ENCODE measurements at places on chromosomes 11 and 22.

- DNase-seq = no peak
Measured at GRCh38 chr22:27535452-27535851, 266.1 kb downstream of the MN1 start.

DNA sequence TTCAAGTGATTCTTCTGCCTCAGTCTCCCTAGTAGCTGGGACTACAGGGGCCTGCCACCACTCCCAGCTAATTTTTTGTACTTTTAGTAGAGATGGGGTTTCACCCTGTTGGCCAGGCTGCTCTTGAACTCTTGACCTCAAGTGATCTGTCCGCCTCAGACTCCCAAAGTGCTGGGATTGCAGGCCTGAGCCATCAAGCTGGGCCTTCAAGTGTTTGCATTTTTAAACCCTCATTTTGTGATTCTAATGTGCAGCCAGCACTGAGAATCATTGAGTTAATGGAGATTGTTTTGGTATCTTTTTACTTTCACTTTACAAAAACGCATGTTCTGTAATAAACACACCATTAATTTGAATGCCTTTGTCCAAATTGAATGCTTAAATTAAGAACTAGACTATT, 3.4 kb downstream of the TYR start:
- DNase-seq = no peak

DNA sequence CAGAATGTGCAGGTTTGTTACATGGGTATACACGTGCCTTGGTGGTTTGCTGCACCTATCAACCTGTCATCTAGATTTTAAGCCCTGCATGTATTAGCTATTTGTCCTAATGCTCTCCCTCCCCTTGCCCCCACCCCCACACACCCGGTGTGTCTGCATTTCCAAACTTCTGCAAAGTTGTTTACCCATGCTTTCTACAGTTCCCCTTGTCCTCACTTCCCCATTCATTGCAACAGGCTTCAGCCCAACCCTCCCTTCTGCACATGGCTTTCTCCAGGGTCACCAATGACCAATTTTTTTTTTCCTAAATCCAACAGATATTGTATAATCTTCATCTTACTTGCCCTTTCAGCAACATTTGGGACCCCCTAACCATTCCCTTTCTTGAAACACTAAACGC, 32.0 kb upstream of the NUP50 start:
- no peak for DNase-seq

DNA sequence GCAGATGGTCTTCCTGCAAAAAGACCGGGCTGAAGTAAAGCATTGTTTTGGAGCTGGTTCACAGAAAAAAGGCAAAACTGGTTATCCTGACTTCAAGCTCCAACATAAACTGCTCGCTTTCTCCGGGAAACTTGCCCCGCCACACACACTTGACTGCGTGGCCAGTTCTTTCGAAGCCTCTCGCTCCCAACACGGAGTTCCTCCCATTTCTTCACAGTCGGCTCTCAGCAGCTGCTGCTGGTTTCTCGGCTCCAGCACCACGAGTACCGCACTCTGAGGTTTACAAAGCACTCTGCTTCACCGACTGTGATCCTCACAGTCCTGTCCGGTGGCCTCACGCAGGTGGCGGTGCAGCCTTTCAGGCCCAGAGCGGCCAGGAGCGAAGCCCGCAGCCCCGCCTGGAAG, 264 bp downstream of the CHEK1 start:
- no peak for DNase-seq

GRCh38 chr11:71131861-71132260, 120.5 kb downstream of the SHANK2 start:
- DNase-seq = no peak

DNA sequence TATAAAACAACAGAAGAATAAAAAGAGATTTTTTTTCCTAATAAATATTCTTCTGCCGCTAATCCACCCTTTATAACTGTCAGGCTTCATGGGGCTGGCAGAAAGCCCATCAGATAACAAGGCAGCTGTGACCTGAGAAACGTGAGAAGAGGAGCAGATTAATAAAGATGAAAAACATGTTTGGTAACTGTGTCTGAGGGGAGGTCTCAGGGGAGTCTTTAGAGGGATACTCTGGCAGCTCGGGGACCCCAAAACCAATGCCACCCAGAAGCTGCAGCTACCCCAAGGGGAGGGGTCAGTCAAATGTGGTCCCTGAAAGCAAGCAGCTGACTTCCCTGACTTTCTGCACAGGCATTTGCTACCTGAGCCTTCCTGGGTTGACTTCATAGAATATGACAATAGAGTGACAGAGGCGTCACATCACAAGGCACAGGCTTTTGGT, 48.4 kb upstream of the POU2AF1 start:
- no peak for DNase-seq

GRCh38 chr11:45056529-45056928, 89.9 kb upstream of the PRDM11 start:
- no peak for DNase-seq

GRCh38 chr22:19773470-19774040, 13.0 kb downstream of the TBX1 start:
- DNase-seq = no peak

DNA sequence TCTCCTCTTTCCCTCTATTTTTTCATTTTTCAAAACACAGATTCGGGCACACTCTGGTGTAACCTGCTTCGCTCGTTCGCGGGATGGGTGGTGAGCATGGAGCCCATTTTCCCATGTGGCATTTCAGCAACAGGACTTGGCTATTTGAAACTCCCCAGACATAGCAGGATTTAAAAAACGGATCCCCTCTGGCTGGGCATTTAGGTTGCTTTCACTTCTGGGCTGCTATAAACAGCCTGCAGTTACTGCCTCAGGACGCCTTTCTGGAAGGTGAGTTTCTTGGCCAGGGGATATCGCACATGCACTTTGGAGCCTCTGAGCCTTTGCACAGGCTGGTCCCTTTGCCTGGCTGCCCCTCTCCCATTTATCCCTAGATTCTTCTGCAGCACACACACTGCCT, 2.8 kb upstream of the MPPED1 start:
- DNase-seq = no peak

DNA sequence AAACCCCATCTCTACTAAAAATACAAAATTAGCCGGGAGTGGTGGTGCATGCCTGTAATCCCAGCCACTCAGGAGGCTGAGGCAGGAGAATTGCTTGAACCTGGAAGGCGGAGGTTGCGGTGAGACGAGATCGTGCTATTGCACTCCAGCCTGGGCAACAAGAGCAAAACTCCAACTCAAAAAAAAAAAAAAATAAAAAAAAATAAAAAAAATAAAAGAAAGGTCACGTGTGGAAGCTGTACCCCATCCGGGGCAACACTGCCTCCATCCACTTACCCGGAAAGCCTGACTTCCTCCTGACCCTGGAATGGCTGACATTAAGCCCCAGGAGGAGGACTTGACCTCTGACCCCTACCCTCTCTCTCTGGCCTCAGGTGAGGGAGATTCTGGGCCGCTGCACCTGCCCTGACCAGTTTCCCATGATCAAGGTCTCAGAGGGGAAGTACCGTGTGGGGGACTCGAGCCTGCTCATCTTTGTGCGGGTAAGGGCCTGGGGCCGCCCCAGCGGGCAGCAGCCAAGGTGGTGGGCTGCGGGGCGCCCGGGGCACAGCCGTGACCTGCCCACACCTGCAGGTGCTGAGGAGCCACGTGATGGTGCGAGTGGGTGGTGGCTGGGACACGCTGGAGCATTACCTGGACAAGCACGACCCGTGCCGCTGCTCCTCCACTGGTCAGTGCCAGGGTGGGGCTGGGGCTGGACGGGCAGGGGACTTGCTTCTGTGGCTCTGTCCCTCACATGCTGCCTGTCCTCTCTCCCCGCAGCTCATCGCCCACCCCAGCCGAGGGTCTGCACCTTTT, 3.8 kb downstream of the GAS2L1 start:
- no peak for DNase-seq

- DNase-seq = no peak
Measured at GRCh38 chr22:29128891-29129807, 56.3 kb downstream of the KREMEN1 start.

DNA sequence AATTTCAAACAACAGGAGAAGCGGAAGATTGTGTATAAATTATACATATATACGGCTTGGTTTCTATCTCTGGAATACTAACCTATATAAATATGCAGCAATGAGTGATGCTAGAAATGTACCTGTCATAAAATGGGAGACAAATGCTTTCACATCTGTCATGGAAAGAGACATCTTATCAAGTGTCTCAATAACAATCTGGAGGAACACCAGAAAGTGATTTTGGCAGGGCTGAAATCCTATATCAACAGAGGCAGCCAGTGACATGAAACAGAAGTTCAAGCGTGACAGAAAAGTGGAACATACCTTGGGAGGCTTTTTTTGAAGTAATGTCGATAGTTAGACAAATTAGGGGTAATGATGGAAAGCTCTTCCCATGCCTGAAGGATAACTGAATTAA, 834.6 kb downstream of the JRKL start:
- no peak for DNase-seq

DNA sequence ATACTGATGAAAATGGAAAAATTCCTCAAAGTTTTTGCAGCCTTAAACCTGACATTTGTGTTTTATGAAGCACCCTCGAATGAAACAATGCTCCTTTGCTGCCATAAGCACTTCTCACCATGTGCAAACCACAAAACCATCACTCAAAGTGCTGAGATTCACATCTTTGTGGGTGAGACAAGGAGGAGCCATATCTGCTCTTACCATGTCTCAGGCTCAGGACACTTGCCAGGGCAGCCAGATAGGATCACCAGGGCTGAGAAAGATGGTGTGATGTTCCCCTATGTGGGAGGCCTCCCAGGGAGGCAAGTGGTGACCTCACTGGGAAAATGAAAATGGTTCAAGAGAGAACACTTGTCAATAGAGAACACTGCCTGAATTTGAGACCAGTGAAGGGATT, 120.4 kb downstream of the CCDC34 start:
- DNase-seq = no peak

GRCh38 chr11:59760771-59761170, 5.6 kb downstream of the STX3 start:
- DNase-seq = no peak

DNA sequence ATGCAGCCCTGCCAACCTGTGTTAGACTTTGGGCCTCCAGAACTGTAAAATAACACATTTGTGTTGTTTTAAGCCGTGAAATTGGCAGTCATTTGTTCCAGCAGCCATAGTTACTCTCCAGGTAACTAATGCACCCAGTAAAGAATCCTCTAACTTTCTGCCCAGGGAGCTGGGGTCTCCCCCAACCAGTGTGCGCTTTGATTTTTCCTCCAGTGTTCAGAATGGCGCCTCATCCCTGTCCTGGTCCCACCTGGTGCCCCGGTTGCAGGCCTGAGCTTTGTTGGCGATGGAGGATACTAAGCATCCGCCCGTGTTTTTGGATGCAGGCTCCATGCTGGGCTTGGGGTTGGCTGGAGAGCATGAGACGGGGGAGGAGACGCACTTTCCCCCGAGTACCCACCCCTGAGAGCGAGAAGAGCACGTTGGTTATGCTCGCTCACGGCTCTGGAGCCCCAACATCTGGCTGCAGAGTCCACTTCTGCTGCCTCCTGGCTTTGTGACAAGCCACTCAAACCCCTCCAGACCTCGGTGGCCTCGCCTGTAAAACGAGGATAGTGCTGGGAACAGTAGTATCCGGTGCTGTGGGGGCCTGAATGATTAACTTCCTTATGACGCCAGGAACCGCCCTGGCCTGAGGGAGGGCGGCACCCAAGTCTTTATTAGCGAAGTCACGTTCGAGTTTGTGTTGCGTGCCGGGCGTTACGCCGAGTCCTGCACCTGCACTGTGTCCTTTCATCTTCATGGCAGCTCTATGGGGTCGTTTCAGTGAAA, 25.8 kb downstream of the MRGPRD start:
- no peak for DNase-seq

- DNase-seq = peak; percentile 81
Measured at GRCh38 chr11:66267379-66268243, 828 bp upstream of the RAB1B start.

- DNase-seq = no peak
Measured at GRCh38 chr11:117821431-117821830, 3.1 kb downstream of the FXYD2 start.

- no peak for DNase-seq
Measured at GRCh38 chr22:48534395-48534958, 1293.2 kb downstream of the BRD1 start.

DNA sequence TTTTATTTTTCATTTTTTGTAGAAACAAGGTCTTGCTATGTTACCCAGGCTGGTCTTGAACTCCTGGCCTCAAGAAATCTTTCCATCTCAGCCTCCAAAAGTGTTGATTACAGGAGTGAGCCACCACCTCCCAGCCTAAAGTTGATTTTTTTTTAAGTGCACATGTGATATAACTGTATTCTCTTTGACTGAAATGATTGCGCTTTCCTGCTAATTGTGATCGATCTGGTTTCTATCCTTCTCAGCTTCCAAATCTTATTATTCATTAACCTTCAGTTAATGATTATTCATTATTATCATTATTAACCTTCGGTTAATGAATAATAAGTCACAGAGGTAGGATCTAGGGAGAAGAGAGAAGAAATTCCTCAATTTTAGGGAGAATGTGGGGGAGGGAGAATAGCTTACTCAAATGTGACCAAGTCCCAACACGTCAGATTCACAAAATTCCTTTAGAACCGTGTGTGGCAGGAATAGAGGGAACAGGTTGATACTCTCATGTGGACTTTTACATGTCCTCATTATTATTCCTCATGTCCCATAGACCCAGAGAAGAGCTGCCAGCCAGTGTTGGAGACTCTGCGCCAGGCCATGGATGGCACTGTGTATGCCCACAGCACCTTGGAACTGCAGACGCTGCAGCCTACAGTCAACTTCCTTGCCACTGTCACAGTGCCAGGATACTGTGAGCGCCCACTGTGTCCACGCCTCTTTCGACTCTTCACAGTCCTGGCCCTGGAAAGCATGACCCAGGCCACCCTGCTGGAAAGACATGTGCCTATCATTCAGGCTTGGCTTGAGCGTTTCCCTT, 47.1 kb downstream of the RRP8 start:
- DNase-seq = no peak

DNA sequence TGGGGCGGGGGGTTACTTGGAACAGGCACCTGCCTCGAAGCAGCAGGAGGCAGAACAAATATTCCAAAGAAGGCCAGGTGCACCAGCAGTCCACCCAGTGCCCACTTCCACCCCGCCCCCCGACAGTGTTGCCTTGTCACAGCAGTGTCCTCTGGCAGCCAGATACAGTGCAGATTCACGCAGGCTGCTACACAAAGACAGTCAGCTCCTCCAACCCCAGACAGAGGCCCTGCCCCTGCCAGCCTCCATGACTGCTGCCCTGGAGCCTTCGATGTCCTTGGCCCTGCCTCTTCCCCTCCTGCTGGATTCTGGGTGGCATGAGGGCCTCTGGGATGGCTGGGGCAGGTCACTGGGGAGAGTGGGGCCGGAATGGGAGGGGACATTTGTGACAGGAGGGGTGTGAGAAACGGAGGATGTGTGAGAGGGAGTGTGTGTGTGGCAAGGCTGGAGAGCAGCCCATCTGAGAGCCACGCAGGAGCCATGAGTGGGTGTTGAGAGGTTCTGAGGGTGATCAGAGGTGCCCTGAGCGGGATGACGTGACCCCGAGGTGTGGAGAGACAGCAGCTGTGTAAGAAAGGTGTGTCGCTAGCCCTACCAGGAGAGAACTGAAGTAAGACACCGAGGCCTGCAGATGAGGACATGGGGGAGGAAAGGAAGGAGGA, 173.7 kb downstream of the CEP164 start:
- no peak for DNase-seq

GRCh38 chr11:102177126-102177525, 66.9 kb downstream of the YAP1 start:
- no peak for DNase-seq

- no peak for DNase-seq
Measured at GRCh38 chr22:32803020-32803737, 1.7 kb downstream of the TIMP3 start.
